ENCODE measurements at places on chromosomes 12 and 14.

- DNase-seq = no peak
These were observed 45.0 kb upstream of the STRN3 start for GRCh38 chr14:31071151-31071550.

DNA sequence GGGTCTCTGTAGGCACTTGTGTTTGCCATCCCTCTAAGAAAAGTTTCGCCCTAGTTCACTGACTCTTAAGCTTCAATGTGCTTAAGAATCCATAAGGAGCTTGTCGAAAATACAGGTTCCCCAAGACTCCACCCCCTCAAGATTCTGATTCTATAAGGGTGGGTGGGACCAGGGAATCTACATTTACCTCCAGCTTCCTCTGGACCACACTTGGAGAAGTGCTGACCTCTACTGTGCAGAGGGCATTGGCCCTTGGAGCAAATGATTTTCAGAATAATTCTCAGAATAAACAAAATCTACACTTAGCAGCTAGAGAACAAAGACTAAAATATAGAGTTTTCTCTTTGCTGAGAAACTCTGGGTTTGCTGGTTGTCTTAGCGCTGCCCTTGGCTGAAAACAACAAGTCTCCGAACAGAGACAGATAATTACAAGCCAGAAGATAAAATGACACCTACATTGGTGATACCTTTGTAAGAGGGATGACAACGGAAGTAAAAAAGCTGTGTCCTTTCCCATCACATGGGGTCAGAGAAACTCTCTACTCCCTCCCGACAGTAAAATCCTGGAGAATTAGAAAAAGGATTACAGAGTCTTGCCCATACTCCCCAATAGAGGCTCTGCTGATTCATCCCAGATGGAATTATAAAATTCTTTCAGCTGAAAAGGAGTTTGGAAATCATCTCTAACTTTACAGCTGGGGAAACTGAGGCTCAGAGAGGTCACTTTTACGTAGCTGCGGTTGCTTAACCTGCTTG, 4.8 kb downstream of the TGFB3 start:
- DNase-seq = no peak

DNA sequence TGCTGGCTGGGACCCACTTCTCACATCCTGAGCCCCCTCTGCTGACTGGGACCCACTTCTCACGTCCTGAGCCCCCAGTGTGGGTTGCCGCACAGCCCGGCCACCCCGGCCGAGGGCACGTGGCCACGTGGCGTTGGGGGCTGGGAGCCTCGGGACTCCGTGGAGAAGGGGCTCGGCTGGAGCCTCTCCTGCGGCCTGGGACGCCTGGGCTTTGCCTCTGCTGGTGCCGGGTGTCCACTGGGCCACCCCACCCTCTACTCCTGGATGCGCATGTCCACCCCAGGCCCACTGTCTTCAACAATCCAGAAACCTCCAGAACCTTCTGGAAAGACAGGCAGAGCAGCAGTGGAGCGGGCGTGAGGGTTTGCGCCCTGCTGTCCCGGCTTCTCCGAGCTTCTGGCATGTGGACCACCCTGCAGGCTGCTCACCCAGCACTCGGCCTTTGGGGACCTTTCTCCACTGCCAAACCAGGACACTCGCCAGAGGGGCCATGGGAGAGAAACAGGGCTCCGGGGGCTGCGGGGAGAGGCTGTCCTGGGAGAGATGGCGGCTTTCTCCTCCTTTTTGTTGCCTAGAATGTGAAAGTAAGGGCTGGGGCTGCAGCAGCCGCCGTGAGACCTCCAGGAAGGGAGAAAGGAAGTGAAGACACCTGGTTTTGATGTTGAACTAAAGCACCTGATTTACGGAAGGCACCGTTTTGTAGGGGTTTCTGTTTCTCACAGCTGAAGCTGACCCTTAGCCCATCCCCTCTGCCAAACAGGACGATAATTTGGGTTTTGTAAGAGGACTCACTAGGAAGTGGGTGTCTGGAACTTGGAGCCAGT, 30.0 kb downstream of the NOC4L start:
- DNase-seq = no peak

- DNase-seq = no peak
These were observed 119.3 kb upstream of the FSCB start for GRCh38 chr14:44626423-44626822.

GRCh38 chr12:915090-915489, 34.4 kb downstream of the RAD52 start:
- no peak for DNase-seq

GRCh38 chr12:78387721-78388120, 476.9 kb upstream of the SYT1 start:
- DNase-seq = no peak

GRCh38 chr12:66354291-66354690, 52.0 kb downstream of the HELB start:
- no peak for DNase-seq

GRCh38 chr12:41709463-41710285, 435.0 kb downstream of the GXYLT1 start:
- no peak for DNase-seq

DNA sequence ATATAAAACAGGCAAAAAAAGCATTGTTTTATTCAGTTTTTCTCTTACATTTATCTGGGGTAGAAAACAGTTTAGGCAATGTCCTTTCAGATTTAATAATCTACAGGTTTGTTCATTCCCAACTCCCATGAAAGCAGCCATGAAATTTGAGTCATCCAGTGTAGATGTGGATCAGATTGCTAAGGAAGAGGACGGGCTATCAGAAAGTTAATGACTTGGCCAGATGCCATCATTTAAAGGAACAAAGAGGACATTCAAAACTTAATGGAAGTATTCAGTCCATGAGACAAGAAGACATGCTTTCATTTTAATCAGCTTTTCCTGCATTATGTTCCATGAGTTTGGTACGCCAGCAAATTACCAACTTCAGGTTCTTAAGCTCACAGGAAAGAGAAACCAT, 31.1 kb upstream of the POC1B start:
- DNase-seq = no peak

DNA sequence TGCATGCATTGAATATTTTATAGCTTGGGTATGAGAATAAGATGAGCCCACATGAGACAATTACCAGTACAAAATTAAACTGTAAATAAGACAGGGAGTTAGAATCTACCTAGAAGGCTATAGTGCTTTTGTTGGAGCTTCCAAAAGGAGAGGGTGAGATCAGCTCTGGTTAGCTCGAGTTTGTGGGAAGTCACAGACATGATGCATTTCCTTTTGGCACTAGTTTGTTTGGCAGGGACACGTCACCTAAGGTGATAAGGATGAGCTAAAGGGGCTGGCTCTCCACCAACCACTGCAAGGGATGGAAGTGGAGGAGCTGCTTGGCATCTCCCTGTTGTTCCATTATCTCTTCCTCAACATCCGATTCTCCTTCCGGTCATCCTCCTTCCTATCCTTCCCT, 48.5 kb upstream of the CPM start:
- no peak for DNase-seq
